ENCODE measurements at places on chromosomes 2 and 18.
A peak's percentile ranks its signal among the peaks of the same experiment; 100 is the strongest.

DNA sequence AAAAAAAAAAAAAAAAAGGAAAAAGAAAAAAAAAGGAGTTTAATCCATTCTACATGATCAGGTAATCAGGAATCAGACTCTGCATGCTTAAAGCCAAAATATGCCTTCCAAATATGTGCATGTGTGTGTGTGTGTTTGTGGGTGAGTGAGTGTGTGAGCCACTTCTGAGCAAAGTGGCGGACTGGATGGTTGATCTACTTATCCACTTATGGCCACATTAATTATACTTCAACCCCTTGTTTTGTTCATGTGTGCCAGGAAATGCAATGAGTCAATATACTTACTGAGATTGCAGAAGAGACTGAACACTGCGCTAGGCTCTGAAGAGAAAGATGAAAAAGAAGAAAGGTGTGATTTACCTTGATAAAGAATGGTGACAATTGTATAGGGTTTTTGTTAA lies 586.5 kb upstream of the NXPH2 start:
- DNase-seq: no peak

DNA sequence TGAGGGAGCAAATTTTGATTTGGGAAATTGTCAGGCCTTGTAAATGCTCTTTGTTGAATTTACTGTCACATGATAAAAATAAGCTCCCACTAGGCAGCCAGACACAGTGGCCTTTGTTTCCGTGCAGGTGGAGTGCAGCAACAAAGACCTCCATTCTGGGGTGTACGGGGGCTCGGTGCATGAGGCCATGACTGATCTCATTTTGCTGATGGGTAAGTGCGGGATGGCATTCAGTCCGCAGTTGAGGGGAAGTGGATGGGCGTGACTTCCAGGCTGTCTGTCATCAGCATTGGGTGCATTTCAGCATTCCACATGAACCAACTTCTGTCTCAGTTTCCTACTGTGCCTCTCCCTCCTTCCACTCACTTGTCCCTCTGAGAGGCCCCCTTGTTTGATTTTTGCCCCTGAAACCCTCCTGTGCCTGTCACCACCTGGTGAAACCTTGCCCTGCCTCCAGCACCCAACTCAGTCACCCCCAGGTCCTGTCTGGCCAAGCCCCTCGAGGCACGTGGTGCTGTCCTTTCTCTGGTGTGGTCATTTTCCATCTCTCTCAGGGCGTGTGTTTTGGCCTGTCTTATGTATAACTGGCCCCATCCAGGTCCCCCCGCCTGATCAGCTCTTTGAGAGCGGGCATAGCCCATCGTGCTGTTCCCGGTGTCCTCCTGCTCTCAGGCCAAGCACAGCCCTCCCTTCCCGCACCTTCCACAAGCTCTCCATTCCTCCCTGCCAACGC lies 16.3 kb downstream of the CNDP2 start:
- peak; percentile 86 for DNase-seq

DNA sequence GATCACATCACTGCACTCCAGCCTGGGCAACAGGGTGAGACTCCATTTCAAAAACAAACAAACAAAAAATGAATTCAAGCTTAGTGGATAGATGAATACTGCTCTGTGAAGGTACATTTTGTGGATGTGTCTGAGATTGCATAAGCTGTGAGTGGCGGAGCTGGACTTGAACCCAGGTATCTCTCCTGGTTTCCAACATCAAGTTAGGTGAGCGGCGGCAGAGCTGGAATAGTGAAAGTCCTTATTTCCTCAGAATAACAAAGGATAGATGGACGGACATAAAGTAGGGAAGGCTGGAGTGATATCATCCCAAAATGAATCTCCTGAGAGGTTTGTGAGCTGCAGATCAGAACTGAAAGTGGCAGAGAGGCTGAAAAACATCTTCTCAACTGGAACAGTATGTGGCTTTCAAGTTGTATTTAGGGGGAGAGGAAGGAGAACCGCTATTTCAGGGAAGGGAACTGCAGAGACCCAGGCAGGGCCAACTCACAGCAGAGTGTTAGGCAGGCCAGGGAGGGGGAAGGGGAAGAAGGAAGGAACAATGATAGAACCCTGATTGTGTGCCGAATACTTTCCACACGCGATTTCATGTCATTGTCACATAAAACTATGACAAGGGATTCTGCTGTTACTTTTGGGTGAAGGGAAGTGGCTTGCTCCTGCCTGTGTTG lies 106.2 kb downstream of the LPIN1 start:
- DNase-seq: peak; percentile 11

GRCh38 chr2:107218208-107218607 lies 332.2 kb upstream of the ST6GAL2 start:
- no peak for DNase-seq

- DNase-seq: no peak
These were observed 1.4 kb downstream of the COL3A1 start for GRCh38 chr2:188975497-188976102.

GRCh38 chr2:231985823-231986261 lies 24.3 kb downstream of the DIS3L2 start:
- DNase-seq: no peak

DNA sequence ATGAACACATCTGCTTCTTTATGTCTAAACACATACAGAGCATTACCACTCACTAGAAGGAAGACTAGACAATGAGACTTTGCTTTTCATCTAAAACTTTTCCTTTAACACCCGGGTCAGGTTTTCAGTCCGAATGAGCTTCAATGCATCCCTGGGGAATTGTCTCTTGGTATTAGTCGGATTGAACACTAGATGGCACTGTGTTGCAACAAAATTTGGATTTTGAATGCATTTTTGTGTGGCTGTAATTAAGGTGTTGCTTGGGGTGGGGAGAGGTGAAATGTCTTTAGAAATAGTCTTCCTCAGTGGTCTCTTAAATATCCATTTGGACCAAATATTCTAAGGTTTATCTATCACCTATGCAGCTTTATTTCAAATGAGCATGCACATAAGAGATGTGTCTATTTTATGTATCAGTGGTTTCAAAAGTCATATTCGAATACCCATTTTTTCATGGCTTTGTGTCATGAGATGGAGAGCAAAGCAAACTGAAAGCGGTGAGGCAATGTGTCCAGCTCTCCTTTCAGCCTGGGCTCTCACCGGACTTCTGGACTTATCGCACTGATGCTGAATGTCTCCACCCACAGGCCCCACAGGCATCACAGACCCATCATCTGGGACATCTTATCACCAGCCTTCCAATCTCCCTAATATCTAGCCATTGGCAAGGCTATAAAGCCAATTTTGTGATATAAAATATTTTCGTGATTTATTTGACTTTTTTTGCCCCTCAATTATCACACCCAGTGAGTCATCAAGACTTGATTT lies 510.3 kb downstream of the RNF144A start:
- no peak for DNase-seq

DNA sequence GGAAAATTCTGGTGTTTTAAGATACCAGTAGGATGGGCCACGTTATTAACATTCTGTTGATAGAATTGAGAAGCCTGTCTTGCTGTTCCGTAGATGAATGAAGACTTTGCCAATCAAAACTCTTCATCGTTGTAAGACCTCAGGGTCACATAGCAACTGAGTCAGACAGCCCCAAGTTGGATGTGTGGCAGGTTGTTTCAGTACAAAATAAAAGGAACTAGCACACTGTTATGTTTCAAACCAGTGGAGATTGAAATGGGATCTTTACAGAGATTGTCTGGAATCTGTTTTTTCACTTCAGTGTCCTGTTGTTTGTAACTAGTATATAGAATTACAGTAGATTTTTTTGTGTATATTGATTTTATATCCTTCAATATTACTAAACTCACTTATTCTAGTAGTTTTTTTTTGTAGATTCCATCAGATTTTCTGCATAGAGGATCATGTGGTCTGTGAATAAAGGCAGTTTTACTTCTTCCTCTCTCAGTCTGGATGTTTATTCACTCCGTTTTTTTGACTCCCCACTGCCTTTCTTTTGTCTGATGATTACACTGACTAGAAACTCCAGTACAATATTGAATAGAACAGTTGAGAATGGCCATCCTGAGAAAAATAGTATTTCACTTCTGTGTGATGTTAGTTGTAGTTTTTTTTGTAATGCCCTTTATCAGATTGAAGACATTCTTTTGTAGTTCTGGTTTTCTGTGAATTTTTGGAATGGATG lies 22.7 kb downstream of the EPC2 start:
- no peak for DNase-seq

All from hippocampal formation (tissue), 2 donors.